Adrenal gland (tissue), 19 donors: ENCODE measurements at places on chromosomes 12 and 14. TPM values are rescaled to one million over a fixed set of nuclear protein-coding genes. Genes with fewer than 3 reads are reported as not detected.

DNA sequence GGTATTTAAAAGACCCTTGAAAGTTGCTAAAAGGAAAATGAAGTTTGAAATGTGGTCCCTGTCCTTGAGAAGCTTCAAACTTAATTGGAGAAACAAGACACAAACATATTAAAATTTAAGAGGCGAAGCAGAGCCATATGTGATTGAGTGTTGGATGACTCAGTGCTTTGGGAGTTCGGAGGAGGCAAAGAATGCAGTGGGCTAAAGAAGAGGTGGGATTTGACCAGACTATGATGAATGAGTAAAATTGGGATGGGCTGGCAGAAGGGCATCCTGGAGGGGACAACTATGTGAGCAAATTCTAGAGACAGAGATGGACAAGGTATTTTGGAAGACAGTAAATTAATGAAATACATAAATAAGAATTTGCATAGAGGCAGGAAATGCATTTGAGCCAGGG is 358.6 kb downstream of the EGLN3 start:
- H3K4me3 ChIP-seq, result no peak overlapping the region
- H3K27ac ChIP-seq, result no peak overlapping the region
- no peak for DNase-seq
- no peaks in the 10 kb centered on the region for H3K4me1 ChIP-seq
- H3K36me3 ChIP-seq, result no peaks in the 10 kb centered on the region

DNA sequence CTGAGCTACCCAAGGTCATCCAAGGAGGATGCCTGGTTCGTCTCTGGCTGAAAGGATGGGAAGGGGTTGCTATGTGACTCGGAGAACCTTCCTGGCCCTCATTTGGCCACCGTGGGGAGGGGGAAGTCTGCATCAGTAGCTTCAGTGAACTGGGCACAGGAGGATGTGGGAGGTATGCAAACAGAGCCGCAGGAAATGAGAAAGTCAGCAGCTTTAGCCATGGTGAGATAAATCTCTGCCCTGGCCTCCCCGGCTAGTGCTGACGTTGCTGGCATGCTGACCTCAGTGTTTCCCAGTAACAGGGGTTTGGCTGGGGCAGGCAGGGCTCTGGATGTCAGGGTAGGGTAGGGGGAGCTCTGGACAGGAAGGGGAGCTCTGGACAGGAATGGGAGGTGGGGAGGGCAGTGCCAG is 2.3 kb upstream of the CEBPE start:
- no peaks in the 10 kb centered on the region for H3K4me1 ChIP-seq
- no peaks in the 10 kb centered on the region for H3K36me3 ChIP-seq
- no peak overlapping the region for H3K27ac ChIP-seq
- H3K27me3 ChIP-seq, result no peaks in the 10 kb centered on the region

Gene SLC39A5
- total RNA-seq, result 0.65 TPM

- H3K4me1 ChIP-seq, result no peaks in the 10 kb centered on the region
- no peaks in the 10 kb centered on the region for H3K36me3 ChIP-seq
- no peak for DNase-seq
- peaks cover 5% of the 10 kb centered on the region for H3K27me3 ChIP-seq
- H3K4me3 ChIP-seq, result no peak overlapping the region
These were observed 37.2 kb upstream of the C14orf132 start for GRCh38 chr14:96001866-96002497.

DNA sequence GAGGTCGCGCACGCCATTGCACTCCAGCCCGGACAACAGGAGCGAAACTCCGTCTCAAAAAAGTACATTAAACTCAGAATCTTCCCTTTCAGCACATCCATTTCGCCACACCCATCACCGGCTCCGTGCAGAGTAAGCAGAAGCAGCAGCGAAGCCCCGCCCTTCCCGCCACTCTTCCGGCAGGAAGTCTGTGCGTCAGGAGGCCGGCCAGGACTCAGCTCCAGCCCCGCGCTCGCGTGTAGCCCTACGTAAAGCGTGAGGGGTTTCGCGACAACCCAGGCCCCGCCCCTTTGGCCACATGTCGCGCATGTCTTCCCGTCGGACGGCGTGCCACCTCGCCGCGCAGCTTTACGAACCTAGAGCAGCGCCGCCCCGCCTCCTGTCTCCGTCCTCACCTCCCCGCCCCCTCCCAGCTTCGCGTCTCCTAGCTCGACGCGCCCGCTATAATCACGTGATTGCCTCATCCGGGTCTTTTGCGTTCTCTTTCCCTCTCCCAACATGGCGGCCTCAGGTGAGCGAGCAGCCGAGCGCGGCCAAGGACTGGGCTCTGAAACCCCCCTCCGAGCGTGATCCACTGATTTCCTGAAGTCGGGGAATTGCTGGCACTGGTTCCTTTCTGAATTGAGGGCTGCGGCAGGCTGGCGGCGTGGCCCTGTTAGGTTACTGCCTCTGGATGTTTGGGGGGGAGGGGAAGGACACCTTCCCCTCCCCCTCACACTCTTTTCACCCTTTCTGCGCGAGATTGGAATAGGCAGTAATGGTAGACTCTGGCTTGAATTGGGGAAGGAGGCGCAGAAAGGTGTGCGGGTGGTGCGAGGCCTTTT is at the start of gene EIF4B:
Gene EIF4B (plus strand): TSS at position 471 of the 824 bp plus-strand sequence. CDS start 28 bp downstream, at position 499.
- H3K27me3 ChIP-seq, result no peaks in the 10 kb centered on the region
- H3K4me1 ChIP-seq, result peaks cover 54% of the 10 kb centered on the region
- H3K36me3 ChIP-seq, result peaks cover 8% of the 10 kb centered on the region
- peak within 1 kb of the TSS; percentile 41 for H3K4me3 ChIP-seq
- DNase-seq, result peak; percentile 100

Gene PAPLN
- 4.7 TPM for total RNA-seq

Gene SPIC
- total RNA-seq, result not detected

Gene AICDA
- not detected for total RNA-seq

Gene DLGAP5
- not detected for total RNA-seq

GRCh38 chr12:100279607-100280244 is 12.7 kb downstream of the SCYL2 start:
- H3K4me3 ChIP-seq, result no peak overlapping the region
- H3K4me1 ChIP-seq, result peaks cover 6% of the 10 kb centered on the region

- no peaks in the 10 kb centered on the region for H3K36me3 ChIP-seq
- peak; percentile 12 for DNase-seq
- peaks cover 12% of the 10 kb centered on the region for H3K4me1 ChIP-seq
- H3K27ac ChIP-seq, result no peak overlapping the region
- no peaks in the 10 kb centered on the region for H3K27me3 ChIP-seq
- H3K4me3 ChIP-seq, result no peak overlapping the region
These were observed 45.0 kb downstream of the FAM186A start for GRCh38 chr12:50351120-50352043.

- H3K27ac ChIP-seq, result no peak overlapping the region
- no peak for DNase-seq
- no peaks in the 10 kb centered on the region for H3K36me3 ChIP-seq
- H3K27me3 ChIP-seq, result no peaks in the 10 kb centered on the region
- no peaks in the 10 kb centered on the region for H3K4me1 ChIP-seq
- H3K4me3 ChIP-seq, result no peak overlapping the region
These were observed 281.7 kb upstream of the AMIGO2 start for GRCh38 chr12:47361389-47362021.

Gene KRT78
- total RNA-seq, result not detected

Gene RNASE1
- total RNA-seq, result 1,399 TPM

DNA sequence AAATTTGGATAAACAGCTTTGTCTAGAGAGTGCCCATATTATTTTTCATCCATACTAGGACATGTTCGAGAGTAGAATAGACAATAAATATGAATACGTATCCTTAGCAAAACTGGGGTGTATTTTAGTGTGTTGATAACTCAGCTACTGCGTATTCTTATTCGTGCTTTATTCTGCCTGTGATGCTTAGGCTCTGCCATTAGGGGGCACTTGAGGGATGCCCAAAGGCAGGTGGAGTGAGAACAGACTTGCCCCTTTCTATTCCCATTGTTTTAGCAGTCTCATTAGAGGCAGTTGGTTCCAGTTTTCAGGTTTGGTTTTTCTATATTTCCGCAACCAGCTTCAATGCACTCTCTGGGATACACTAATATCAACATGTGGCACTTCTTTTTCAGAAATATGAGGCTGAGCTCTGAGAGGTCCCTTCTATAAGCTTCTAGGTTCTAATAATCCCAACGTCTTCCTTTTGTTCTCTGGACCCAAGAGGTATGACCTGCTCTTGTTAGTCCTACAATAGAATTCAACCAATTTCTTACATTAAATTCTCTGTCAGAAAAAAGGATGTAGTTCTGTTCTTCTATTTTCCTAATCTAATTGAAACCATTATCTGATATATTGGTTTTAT is 985.7 kb upstream of the FBXO33 start:
- H3K4me1 ChIP-seq, result no peaks in the 10 kb centered on the region
- no peak overlapping the region for H3K4me3 ChIP-seq
- no peaks in the 10 kb centered on the region for H3K27me3 ChIP-seq
- DNase-seq, result peak; percentile 21
- no peaks in the 10 kb centered on the region for H3K36me3 ChIP-seq
